Sciatic nerve (tissue), 2 donors: ENCODE measurements at places on chromosomes 11 and 22.

DNA sequence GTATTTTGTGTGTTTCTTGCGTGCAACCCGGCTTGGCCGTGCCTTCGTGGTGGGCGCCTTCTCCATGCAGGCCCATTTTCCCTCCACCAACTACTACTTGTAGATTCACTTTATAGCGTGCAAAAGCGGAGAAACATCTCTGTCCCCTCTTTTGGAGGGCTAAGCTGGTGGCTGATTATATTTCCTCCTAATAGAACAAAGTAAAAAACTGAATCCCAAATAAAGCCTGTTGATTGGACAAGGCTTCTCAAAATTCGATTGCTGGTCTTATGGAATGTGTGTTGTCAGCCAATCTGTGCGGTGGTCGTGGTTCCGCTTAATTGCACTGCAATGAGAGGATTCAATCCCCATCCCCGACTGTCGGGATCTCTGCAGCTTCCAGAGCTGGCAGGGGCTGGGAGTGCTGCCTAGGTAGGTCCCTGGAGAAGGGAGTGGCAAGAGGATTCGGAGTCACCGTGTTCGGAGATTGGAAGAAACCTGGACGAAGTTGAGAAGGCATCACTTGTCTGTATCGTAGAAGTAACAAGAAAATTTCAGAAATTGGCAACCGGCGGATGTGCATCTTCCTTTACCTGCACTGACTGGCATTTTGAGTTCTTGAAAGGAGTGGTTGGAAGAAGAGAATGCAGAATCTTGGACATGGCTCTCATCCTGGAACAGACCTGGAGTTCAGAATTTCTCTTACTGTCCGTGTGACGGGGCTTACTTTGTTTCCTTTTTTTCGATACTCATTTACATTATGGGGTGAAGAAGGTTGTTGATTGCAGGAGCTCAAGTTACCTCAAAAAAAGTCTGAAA, 1.1 kb downstream of the HMGXB4 start:
- DNase-seq, result no peak

DNA sequence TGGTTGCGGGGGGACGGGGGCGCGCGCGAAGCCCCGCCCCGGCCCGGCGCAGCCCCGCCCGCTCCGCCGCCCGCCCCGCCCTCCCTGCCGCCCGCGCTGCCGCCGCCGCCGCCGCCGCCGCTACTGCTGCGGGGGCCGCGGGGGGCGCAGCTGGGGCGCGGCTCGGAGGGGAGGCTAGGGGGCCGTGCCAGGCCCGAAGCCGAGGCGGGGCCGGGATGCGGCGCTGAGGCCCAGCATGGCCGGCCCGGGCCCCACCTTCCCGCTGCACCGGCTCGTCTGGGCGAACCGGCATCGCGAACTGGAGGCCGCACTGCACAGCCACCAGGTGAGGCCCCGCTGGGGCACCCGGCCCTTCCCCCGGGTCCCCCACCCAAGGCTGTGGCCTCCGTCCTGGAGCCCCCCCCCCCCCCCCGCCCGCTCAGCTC, at the start of gene ANKRD13D:
Gene ANKRD13D (plus strand): TSS at position 78 of the 425 bp plus-strand sequence. CDS start 158 bp downstream, at position 236.
- no peak for DNase-seq

DNA sequence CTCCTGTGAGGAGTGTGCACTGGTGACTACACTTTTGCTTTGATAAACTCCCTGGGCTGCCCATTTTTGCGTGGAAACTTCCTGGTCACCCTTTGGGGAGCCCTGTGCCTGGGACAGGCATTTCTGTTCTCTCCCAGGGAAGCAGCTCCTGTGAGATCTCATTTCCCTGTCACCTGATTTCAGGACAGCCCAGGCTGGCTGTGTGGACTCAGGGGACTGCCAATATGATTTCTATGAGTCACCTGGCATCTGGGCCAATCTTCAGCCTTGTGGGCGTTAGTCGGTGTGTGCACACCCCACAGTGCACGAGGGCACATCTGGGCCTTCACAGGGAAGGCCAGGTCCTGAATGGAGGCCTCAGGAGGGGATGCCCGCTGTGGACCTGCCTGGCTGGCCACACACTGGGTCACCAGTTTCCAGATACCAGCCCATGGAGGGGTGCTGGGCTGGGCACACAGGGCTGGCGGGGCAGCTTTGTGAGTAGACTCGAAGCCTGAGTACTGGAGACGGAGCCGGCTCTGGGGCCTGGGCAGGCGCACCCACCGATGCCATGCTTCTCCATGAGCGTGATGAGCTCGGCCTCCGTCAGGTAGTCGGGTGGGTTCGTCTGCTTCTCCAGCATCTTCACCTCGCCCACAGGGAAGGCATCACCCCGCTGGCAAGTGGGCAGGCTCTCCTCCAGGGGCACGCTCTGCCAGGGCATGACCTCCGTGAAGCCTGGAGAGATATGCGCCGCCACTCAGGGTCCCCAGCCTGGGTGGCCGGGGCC, 9.4 kb upstream of the PPM1F start:
- no peak for DNase-seq

GRCh38 chr22:31211862-31212730, at the start of gene LIMK2:
Gene LIMK2 (plus strand): TSS chr22:31212298. CDS start chr22:31212409, 111 bp downstream.
- peak; percentile 97 for DNase-seq
